ENCODE measurements at places on chromosomes 4 and X.
A peak's percentile ranks its signal among the peaks of the same experiment; 100 is the strongest.

DNA sequence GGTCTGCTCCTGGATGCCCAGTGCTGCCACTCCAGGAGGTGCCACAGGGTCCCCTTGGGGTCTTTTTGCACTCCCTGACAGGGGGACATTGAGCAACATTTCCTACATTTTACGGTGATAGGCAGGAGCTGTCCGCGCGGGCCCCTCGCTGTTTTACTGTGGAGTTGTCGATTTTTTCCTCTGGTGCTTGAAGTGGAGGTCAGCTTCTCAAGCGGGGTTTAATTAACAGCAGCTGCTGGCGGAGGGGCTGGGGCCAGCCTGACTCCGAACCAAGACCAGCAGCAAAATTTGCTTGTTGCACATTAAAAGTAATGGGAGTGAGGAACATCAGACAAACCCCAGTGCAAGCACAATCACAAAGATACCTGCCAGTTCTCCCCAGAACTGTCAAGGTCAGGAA, 13.2 kb upstream of the SH3TC1 start:
- no peak for DNase-seq

DNA sequence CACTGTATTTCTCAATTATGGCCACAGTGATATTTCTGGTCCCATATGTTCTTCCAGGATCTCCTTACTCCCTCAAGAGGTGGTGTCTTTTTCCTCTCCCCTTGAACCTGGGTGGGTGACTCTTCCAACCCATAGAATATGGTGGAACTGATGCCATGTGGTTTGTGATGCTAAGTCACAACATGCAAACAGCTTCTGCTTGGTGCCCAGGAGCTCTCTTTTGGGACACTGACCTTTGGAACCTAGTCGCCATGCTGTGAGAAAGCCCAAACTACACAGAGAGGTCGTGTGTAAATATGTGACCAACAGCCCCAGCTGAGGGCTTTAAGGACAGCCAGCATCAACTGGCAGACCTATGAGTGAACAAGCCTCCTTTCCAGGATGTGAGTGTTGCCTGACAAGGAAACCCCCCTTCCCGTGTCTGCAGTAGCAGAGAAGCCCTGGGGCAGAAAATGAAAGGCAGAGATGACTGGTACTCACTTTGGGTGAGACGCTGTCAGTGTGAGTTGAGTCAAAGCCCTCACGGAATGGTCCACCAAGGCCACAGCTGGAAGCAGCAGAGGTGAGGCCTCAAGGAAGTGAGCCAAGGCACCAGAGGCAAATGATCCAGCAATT, 223.4 kb downstream of the BCOR start:
- peak; percentile 37 for DNase-seq

DNA sequence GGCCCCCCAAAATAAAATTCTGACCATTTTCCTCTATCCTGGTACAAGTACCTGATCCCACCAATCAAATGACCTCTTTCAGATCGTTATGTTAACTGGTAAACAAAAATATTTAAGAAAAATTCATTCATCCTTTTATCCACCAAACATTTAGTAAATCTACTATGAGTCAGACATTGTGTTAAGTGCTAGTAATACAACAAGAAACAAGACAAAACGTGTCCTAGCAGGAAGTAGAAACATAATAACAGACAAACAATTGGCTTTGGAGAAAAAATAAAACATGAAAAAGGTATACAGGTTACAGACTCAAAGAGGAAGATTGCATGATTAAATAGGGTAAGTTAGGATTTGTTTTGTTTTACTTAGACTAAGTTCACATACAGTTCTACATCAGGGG, 43.7 kb downstream of the ANTXR2 start:
- DNase-seq: no peak

DNA sequence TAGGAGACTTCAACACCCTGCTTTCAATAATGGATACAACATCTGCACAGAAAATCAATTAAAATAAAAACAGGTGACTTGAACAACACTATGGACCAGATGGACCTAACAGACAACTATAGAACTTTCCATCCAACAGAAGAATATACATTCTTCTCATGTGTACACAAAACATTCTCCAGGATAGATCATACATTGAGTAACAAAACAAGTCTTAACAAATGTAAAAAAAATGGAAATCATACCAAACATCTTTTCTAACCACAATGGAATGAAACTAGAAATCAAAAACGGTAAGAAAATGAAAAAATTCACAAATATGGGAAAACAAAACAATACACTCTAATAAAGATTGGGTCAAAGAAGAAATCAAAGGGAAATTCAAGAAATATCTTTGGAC, 24.7 kb downstream of the CYP2U1 start:
- no peak for DNase-seq

- DNase-seq: no peak
Observed at GRCh38 chr4:40976343-40976742, 226.6 kb downstream of the NSUN7 start.

- DNase-seq: peak; percentile 36
Observed at GRCh38 chr4:9703391-9703790, 78.0 kb upstream of the DRD5 start.

- DNase-seq: no peak
Observed at GRCh38 chr4:87249332-87250019, 29.1 kb upstream of the KLHL8 start.

GRCh38 chrX:48971249-48972219, at the start of gene KCND1:
TSS of gene KCND1 (minus strand) at chrX:48971844. CDS start at chrX:48970271, 1,573 bp downstream.
- DNase-seq: peak; percentile 13

GRCh38 chr4:7822877-7823276, 116.8 kb downstream of the AFAP1 start:
- DNase-seq: no peak

DNA sequence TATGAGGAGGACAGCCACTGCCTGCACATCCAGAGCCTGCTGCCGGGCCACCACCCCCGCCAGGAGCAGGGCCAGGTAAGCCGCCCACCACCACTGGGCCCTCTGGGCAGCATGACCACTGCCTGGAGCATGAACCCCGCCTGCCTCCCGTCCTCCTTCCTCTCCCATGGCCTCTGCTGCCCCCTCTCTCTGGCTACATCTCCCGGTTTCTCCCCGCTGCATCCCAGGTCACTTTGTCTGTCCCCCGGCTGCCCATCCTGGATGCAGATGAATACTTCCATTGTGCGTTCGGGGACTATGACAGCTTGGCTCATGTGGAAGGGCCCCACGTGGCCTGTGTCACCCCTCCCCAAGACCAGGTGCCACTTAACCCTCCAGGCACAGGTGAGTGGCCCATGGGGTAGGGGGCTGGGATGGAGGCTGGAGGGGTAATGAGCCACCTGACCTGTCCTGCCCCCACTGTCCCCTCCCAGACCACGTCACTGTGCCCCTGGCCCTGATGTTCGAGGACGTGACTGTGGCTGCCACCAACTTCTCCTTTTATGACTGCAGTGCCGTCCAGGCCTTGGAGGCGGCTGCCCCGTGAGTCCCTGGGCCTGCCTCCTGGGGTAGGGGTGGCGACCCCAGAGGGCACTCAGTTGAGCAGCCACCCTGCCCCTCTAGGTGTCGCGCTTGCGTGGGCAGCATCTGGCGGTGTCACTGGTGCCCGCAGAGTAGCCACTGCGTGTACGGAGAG, 6.0 kb downstream of the PLXNB3 start:
- no peak for DNase-seq
